ENCODE measurements at places on chromosomes 13 and 19.

DNA sequence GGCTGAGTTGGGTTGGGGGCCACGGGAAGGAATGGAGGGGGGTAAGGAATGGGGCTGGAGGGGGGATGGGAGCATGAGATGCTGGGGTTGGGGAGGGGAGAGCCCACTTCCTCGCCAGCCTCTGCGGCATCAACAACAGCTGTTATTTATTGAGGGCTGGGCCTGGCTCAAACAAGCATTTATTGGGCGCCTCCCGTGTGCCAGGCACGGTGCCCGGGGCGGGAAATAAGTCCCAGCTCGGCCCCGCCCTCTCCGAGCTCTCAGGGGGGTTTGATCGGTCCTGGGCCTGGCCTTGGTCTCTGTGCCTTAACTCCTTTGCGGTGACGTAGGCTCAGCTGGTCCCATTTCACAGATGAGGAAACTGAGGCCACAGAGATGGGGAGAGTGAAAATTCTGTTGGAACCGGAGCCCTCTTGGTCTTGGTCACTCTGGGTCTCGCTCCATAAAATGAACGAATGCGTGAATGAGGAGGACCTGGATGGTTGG is 919 bp upstream of the ADAMTS10 start:
- no peak for DNase-seq

DNA sequence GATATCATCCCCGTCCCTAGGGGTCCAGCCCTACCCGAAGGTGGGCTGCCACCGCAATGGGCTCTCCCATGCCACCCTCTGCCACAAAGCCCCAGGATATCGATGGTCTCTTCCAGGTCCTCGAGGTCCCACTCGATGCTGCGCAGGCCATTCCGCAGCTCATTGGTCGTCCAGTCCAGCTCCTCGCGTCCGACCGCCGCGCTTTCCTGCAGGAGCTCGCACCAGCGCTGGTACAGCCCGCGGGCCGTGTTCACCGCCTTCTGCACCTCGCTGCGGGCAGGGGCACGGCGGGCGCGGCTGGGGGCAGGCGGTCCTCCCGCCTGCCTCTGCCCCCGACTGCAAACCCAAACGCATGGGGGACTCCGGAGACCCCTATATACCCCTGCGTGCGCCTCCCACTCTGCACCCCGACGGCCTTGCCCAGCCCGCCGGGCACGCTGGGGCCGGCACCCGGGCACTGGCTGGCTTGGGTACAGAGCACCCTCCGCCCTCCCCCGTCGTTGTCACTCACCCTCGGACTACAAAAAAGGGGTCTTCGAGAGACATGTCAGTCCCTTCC is 468 bp downstream of the STX10 start:
- peak; percentile 52 for DNase-seq

GRCh38 chr13:45807520-45808099 is 43.9 kb downstream of the SIAH3 start:
- DNase-seq = peak; percentile 50

- peak; percentile 36 for DNase-seq
Measured at GRCh38 chr13:20118268-20119140, 42.3 kb downstream of the GJA3 start.

- no peak for DNase-seq
Measured at GRCh38 chr13:100387416-100387815, 201.2 kb downstream of the GGACT start.

GRCh38 chr19:51750400-51751094 is 1.1 kb downstream of the FPR1 start:
- peak; percentile 84 for DNase-seq

- DNase-seq = no peak
Measured at GRCh38 chr13:62290542-62290941, 874.9 kb upstream of the PCDH20 start.

- DNase-seq = peak; percentile 60
Measured at GRCh38 chr13:33927315-33927714, 109.4 kb downstream of the RFC3 start.

DNA sequence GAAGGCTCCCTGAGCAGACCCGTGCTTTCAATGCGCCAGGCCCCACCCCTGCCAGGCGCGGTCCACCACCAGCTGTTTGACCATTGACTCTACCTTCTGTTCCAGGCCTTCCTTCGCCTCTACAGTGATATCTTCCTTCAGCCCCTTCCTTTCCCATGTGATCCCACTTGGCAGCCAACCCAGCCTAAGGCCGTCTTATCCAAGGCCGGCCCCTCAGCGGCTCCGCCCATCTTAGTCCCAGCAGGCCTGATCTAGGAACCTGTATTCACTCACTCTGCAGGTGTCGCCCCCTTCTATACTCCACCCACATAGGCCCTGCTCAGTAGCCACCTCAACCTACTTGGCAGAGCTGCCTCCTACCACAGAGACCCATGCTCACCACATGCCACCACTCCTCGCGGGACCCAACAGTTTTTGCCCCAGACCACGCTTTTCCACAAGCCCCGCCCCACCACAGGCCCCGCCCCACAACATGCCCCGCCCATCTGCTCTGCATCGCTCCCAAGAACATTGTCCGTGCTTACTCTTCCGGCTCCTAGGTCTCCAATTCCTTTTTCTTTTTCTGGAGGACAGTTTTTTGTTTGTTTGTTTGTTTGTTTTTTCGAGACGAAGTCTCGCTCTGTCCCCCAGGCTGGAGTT is 2.9 kb downstream of the RASIP1 start:
- no peak for DNase-seq

DNA sequence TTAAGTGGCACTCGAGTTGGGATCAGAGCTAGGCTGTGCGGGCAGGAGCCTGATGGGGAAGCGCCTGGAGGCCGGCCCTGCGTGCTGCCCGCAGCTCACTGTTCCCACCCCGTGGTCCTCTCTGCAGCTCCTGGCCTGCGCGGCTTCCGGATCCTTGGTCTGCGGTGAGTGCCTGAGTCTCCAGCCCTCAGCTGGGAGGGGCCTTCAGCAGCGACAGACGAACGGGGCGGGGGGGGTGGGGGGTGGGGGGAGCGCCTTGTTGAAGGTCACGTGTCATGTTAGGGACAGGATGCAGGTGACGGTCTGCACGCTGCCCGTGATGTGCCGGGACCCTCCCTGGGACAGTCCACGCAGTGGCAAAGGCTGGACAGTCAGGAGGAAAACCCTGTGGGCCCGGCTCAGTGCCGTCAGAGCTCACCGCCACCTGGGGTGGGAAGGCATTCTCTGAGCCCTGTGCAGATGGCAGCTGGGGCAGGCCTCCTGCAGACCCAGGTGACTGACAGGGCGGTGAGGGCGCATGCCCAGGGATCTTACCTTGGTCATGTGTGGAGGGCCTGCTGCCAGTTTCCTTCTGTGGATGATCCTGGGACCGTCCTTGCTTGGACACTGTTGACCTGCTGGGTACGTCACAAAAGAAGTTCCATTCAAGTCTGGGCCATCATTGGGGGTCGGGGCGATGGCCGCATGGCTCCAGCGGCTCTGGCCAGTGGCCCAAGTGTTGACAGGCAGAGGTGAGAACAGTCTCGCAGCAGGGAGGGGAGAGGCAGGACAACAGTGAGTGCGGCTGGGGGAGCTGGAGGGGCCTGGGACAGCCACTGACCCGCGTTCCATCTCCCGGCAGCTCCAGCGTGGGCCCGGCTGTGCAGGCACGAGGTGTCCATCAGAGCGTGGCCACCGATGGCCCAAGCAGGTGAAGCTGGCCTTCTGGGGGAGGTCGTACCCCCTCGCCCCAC is 4.3 kb downstream of the NDUFS7 start:
- DNase-seq = no peak

DNA sequence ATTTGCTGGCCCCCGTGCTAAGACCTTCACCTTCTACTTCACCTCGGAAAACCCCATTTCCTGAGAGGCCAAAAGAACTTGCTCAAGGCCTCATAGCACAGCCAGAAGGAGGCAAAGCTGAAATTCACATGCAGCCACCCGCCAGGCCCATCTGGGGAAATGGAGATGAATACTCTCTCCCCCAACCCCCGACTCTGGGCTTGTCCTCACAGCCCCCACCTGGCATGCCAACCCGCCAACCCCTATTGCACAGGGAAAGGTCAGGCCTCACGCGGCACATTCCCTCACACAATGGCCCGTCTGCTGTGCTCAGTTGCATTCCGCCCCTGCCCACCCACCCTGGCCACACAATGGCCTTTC is 3.2 kb downstream of the PRX start:
- no peak for DNase-seq

DNA sequence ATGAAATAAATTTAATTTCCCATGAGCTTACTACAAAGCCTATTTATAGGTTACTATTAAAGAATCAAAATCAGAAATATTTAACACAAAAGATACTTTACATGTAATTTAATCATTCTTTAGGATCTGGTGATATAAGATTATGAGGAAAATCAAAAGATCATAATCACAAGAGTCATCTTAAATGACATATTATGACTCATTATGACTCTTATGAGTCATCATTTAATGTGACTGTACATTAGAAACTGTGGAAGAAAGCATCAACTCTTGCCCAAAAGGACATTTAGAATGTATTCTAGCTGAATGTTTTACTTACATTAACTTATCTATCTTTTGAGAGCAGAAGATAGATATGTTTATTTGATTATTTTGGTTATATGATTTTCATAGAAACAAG is 458.6 kb downstream of the DCT start:
- DNase-seq = no peak

DNA sequence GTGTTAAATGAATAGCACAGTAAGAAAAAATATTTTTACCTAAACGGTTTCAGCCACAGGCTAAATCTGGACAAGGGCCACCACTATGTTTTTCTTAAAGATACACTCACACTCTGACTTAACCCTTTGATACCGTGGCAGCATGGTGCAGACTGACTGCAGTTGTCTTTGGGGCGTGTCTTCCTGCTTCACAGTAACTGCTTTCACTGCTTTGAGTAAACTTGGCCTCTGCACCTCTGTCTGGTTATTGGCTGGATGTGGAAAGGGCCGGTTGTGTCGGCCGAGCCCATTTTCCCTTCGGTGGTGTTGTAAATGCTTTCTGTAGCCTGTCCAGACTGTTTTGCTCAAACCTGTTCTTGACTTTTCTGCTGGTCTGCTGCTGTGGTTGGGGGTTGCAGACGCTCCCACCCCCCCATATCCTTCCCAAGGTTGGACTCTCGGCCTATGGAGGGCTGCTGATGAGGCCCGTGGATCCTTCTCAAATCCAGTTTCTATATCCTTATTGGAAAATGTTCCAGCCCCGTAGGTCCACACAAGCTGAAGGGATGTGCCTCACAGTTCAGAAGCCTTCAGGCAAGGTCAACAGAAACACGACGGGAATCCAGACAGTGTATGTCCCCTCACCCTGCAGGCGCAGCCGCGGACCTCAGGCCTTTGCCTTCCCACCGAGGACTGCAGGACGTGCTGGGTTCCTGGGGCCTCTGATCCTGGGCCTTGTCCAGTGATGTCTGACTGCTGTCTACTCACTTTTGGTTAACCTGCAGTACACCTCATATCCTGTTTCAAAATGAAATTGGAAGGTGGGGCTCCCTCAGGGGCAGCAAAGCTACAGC is 90.2 kb upstream of the RNF113B start:
- DNase-seq = peak; percentile 45

DNA sequence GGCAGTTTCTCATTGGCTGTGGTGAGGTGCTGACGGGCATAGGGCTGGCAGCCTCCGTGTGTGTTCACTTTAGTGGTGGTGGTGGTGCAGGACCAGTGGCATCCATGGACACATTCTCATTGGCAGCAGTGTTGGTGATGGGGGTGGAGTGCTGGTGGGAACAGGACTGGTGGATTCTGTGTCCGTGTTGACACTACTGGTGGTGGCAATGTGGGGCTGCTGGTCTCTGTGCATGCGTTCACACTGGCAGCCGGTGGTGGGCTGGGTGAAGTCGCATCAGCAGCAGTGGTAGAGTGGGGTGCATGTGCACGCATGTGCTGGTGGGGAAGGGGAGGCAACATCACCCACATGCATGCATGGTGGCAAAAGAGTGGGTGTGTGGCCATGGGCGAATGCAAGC is 1471.4 kb upstream of the PCDH20 start:
- no peak for DNase-seq

GRCh38 chr13:98571955-98572662 is 4.8 kb downstream of the STK24 start:
- DNase-seq = peak; percentile 27
